ENCODE measurements at places on chromosomes 2 and 18.

GRCh38 chr2:42693013-42693615 is 70.8 kb downstream of the OXER1 start:
- no peaks in the 10 kb centered on the region for H3K27me3 ChIP-seq
- H3K4me3 ChIP-seq, result no peak overlapping the region
- H3K27ac ChIP-seq, result peak overlapping the region; percentile 65
- H3K4me1 ChIP-seq, result peaks cover 12% of the 10 kb centered on the region
- no peak for DNase-seq

DNA sequence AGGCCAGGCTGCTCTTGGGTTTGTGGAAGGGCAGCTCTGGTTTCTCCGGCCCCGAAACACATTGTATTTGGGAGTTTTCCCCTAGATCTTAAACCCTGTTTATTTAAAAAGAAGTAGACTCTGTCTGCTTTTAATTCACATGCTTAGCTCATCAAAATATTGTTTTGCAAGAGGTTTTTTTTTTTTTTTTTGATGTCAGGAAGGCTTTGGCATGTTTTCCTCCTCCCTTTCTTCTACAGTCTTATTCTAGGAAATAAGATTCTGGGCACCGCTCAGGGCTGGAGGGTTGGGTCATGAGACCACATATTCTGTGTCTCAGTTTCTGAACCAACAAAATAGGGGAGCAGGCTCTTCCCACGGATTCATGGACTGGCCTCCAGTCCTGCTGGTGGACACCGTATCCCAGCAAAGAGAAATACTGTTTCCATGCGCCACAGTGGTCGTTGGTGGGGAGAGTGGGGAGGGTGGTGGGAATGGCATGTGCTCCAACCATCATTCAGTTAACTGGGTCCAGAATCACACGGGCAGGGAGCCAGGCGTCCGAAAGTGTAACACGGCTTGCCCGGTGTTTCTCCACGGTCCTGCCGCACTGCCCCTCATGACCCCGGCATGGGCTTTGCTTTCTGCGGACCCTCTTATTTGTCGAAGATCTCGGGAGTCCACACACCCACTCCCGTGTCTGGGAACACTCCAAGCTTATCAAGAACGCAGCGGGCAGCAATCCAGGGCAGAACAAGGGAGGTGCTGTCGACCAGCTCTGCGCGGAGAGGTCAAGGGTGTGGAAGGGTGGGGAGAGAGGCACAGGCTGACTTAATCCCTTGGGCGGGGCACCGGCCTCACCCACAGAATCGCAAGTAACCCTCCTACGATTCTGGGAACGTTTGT is 176.7 kb downstream of the GLI2 start:
- H3K36me3 ChIP-seq, result no peaks in the 10 kb centered on the region
- H3K4me3 ChIP-seq, result no peak overlapping the region
- no peaks in the 10 kb centered on the region for H3K27me3 ChIP-seq
- H3K4me1 ChIP-seq, result no peaks in the 10 kb centered on the region
- no peak overlapping the region for H3K27ac ChIP-seq
- DNase-seq, result no peak

DNA sequence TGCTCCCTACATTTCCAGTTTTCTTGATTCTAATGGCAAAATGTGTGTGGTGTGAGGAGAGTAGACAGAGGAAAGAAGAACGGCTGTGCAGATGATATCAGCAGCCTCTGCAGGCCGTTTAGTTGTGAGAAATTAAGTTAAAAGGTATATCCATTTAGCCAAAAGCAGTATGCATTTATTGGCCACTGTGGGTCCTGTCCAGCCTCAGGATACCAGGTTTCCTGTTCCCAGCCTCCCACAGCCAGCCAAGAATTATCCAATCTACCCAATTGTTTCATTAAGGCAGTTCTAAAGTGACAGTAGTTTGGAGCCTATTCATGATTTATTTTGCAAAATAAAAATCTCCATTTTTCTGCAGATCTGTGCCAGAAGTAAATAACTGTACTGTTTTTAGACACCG is 107.5 kb downstream of the TMEM18 start:
- H3K4me1 ChIP-seq, result no peaks in the 10 kb centered on the region
- H3K4me3 ChIP-seq, result no peak overlapping the region
- peaks cover 86% of the 10 kb centered on the region for H3K27me3 ChIP-seq
- no peak overlapping the region for H3K27ac ChIP-seq

DNA sequence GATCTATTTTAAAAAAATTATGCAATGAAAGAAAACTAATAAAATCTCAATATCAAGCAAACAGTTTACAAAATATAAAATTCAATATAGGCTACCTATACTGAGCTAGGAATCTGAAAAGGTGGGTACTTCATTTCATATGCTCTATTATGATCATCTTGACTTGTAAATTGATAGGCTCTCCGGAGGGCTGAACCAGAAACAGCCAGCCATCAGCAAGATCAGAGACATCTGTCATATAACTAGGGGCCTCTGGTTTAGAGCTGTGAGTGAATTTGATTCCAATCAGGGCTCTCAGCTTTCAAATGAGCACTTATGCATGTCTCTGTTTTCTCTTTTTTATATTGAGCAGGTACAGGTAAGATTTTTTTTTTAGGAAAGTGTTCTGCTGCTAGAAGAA is 114.2 kb downstream of the SPHKAP start:
- no peaks in the 10 kb centered on the region for H3K4me1 ChIP-seq
- H3K4me3 ChIP-seq, result no peak overlapping the region
- no peaks in the 10 kb centered on the region for H3K36me3 ChIP-seq
- H3K27ac ChIP-seq, result no peak overlapping the region
- DNase-seq, result no peak

GRCh38 chr2:230891064-230891463 is 26.3 kb downstream of the ITM2C start:
- DNase-seq, result no peak
- H3K4me1 ChIP-seq, result peaks cover 8% of the 10 kb centered on the region
- peaks cover 2% of the 10 kb centered on the region for H3K36me3 ChIP-seq
- H3K27me3 ChIP-seq, result peaks cover 2% of the 10 kb centered on the region
- H3K4me3 ChIP-seq, result no peak overlapping the region

DNA sequence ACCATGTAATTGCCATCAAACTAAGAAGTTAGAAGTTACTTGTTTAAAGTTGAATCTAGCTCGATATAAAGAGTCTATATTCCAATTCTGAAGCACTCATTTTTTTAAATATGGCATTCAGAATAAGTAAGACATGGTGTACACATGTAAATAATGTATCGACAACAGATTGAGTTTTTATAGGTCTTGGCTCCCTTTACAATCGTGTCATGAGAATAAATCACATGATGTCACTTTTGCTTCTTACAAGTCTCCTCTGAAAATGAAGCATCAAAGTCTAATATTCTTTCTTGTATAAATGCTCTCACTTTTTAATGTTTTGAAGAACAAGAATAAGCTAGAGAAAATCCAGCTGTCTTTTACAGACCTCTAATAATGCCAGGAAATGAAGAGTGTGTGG is 33.1 kb downstream of the LRP1B start:
- H3K27ac ChIP-seq, result no peak overlapping the region
- no peak overlapping the region for H3K4me3 ChIP-seq
- no peaks in the 10 kb centered on the region for H3K36me3 ChIP-seq
- no peak for DNase-seq
- H3K4me1 ChIP-seq, result no peaks in the 10 kb centered on the region

DNA sequence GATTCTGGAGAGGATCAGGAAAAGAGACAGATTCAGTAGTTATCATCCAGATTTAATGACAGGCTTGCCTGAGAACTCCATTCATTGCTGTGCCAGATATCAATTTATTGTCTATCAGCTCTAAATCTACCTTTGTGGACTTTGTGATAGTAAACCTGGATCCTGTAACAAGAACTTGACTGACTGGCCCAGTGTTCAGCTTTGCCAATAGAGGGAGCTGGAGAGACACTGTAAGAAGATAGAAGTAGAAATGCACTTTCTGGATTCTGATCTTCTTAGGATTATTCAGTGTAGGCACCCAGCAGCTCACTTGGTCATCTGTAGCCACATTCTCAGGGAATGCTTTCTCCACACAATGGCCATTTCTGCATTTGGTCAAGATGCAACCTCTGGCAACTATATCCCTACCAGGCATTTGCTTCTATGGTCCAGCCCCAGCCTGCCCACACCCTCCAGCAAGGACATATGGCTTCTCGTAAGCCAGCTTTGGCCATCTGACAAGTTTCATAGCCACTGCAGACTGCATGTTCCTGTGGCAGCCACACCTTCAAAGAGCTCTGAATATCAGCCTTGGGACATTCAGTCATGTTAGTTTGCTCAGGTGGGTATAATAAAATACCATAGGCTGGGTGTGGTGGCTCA is 6.1 kb upstream of the SERPINB8 start:
- H3K4me1 ChIP-seq, result peaks cover 2% of the 10 kb centered on the region
- peaks cover 29% of the 10 kb centered on the region for H3K27me3 ChIP-seq
- no peak overlapping the region for H3K27ac ChIP-seq
- H3K4me3 ChIP-seq, result no peak overlapping the region
- peak; percentile 50 for DNase-seq

DNA sequence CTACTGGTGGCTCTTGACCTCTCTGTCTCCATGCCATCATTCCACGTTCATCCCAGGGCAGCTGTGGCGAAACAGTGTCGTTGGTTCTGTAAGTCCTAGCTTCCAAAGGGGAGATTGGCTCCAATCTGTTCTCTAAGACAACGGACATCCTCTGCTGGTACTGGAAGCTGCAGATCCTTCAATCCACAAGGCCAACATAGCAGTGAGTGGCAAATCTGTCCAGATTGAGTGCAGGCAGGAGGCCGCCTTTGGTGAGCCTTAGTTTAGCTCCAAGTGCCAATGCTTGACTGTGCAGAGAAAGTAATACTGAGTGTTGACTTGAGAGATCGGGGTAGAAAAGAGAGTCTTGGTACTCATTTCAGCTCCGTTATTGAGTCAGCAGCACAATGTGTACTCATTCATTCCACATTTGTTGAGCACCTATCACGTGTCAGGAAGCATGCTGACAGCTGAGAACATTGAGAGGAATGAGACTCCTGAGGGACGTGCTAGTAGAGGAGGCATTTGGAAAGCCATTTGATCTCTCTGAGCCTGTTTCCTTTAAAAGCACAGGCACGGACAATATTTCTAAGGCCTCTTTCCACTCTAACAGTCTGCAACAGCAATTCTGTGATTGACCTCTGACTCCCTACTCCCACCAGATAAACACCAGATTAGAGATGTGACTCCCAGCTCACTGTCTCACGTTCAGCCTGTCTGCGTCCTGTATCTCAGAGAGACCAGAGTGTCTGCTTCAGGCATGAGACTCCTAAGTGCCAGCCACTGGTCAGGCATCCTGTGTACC is 306.0 kb downstream of the CLIP4 start:
- no peak overlapping the region for H3K4me3 ChIP-seq
- peaks cover 6% of the 10 kb centered on the region for H3K27me3 ChIP-seq
- no peak overlapping the region for H3K27ac ChIP-seq
- no peak for DNase-seq
- no peaks in the 10 kb centered on the region for H3K36me3 ChIP-seq

GRCh38 chr2:127641846-127642507 is 4.0 kb upstream of the GPR17 start:
- no peaks in the 10 kb centered on the region for H3K27me3 ChIP-seq
- H3K36me3 ChIP-seq, result no peaks in the 10 kb centered on the region
- DNase-seq, result peak; percentile 60
- H3K4me1 ChIP-seq, result peaks cover 50% of the 10 kb centered on the region
- H3K4me3 ChIP-seq, result peak overlapping the region; percentile 62
- H3K27ac ChIP-seq, result peak overlapping the region; percentile 89

- peaks cover 12% of the 10 kb centered on the region for H3K36me3 ChIP-seq
- H3K4me1 ChIP-seq, result peaks cover 51% of the 10 kb centered on the region
- no peak for DNase-seq
- H3K27me3 ChIP-seq, result no peaks in the 10 kb centered on the region
Measured at GRCh38 chr2:3377279-3377611, 373 bp downstream of the EIPR1 start.

- H3K4me3 ChIP-seq, result no peak overlapping the region
- H3K27ac ChIP-seq, result no peak overlapping the region
- no peak for DNase-seq
- H3K27me3 ChIP-seq, result peaks cover 12% of the 10 kb centered on the region
- H3K36me3 ChIP-seq, result no peaks in the 10 kb centered on the region
Measured at GRCh38 chr18:9734189-9734588, 26.1 kb downstream of the RAB31 start.

DNA sequence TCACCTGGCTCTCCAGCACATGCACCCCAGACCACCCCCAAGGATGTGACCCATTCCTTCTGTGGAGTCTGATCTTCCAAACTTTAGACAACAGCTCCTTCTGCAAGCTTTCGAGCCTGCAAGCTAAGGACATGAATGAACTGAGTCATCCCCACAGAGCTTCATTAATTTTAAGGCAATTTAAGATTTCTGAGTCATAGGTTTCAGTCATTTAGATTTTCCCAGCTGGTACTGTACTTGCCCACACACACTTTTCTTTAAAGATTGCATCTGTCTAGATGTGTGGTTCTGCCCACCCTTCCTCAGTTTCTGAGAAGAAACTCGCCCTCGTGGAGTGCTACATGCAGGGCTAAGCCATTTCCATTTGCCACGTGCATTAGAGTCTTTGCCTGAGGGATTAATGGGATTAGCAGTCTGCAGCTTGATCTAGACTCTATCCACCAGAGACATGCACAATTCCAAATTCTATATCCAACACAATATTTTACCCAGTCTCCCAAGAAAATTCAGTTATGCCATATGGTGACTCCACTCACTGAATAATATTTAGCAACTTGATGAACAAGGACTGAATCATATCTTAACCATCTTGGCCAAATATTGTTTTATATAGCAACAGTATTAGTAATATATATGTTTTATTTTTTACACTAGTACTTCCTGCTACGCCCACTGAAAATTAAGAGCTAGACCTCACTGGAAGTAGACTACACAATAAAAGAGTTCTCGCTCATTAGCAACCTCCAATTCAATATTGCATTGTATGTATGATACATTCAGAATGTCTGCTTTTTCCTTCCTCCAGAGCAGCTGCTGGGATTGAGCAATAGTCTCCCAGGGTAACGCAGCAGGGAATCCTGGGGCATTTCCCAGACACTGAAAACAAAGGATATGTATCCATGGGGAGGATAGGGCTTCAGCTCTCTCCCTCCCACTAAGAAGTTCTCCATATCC is 14.3 kb upstream of the TRIB2 start:
- no peak overlapping the region for H3K4me3 ChIP-seq
- H3K27me3 ChIP-seq, result no peaks in the 10 kb centered on the region
- H3K4me1 ChIP-seq, result peaks cover 5% of the 10 kb centered on the region
- H3K27ac ChIP-seq, result no peak overlapping the region
- H3K36me3 ChIP-seq, result no peaks in the 10 kb centered on the region

GRCh38 chr18:62616331-62616805 is 93.5 kb downstream of the ZCCHC2 start:
- no peak overlapping the region for H3K27ac ChIP-seq
- no peaks in the 10 kb centered on the region for H3K4me1 ChIP-seq
- DNase-seq, result no peak
- H3K36me3 ChIP-seq, result no peaks in the 10 kb centered on the region

- no peaks in the 10 kb centered on the region for H3K4me1 ChIP-seq
- H3K27me3 ChIP-seq, result peaks cover 12% of the 10 kb centered on the region
Measured at GRCh38 chr18:23142251-23142929, 7.1 kb downstream of the CABLES1 start.
